ENCODE measurements at places on chromosomes 1 and 21. TPM values are rescaled to one million over a fixed set of nuclear protein-coding genes. Genes with fewer than 3 reads are reported as not detected.

Gene SPRR1B
- total RNA-seq, result not detected

Gene FLG2
- total RNA-seq, result not detected

Gene LRRC38
- not detected for total RNA-seq

Gene IBA57
- total RNA-seq, result 1.5 TPM

Gene FCAMR
- not detected for total RNA-seq

Gene COL24A1
- total RNA-seq, result 0.15 TPM

Gene LCA5L
- 0.17 TPM for total RNA-seq

Gene TTC34
- total RNA-seq, result 0.15 TPM

Gene TCHHL1
- total RNA-seq, result not detected

Gene KIAA0040
- total RNA-seq, result under 0.01 TPM

Gene S1PR1
- 16.8 TPM for total RNA-seq

Gene NTMT2
- total RNA-seq, result not detected

Gene GUCA2A
- total RNA-seq, result not detected

Gene SIPA1L2
- 2.5 TPM for total RNA-seq

Gene CD2
- total RNA-seq, result not detected

Gene C1orf167
- 0.45 TPM for total RNA-seq

Gene LDLRAD1
- not detected for total RNA-seq

Gene BGLAP
- total RNA-seq, result not detected

Gene OR2T11
- total RNA-seq, result not detected

Gene CLIC6
- under 0.01 TPM for total RNA-seq

Gene CD164L2
- not detected for total RNA-seq

Gene RIPPLY3
- total RNA-seq, result not detected

Gene OR2L5
- not detected for total RNA-seq

Gene NBPF20
- 0.74 TPM for total RNA-seq

Gene SEMA6C
- total RNA-seq, result 2.1 TPM

Gene ARHGAP30
- total RNA-seq, result not detected

Gene COL18A1
- total RNA-seq, result 100 TPM

Gene KIAA1614
- 9.2 TPM for total RNA-seq

Gene PWP2
- 6.7 TPM for total RNA-seq

Gene CACNA1S
- not detected for total RNA-seq

Gene ANGPTL1
- 0.34 TPM for total RNA-seq

Gene SYPL2
- total RNA-seq, result 0.15 TPM

Gene SLC44A3
- total RNA-seq, result 0.17 TPM

Gene THEMIS2
- total RNA-seq, result 10.3 TPM

Gene TTC22
- total RNA-seq, result not detected

Gene RAB42
- 7.4 TPM for total RNA-seq

Gene C1orf94
- total RNA-seq, result not detected

Gene IL24
- 0.34 TPM for total RNA-seq

Gene PDZK1
- total RNA-seq, result under 0.01 TPM

Gene ANXA9
- 0.30 TPM for total RNA-seq

Gene FYB2
- total RNA-seq, result not detected

Gene LCE6A
- not detected for total RNA-seq

Gene FAM43B
- 0.15 TPM for total RNA-seq

Gene TMEM54
- 57.3 TPM for total RNA-seq

Gene UTS2
- 0.17 TPM for total RNA-seq

Gene ESRRG
- under 0.01 TPM for total RNA-seq

Gene FCRL3
- total RNA-seq, result not detected

Gene NPPB
- total RNA-seq, result not detected

Gene PLEKHN1
- 1.9 TPM for total RNA-seq

Gene FCN3
- not detected for total RNA-seq

Gene BMP8A
- total RNA-seq, result not detected

Gene CNTN2
- total RNA-seq, result not detected

Gene TARDBP
- total RNA-seq, result 31.5 TPM

Gene SLC39A1
- total RNA-seq, result 118 TPM

Gene THRAP3
- 103 TPM for total RNA-seq

Gene SYTL1
- 0.89 TPM for total RNA-seq

Gene CR2
- not detected for total RNA-seq

Measured in bronchus fibroblast of lung (primary cell).